ENCODE measurements at places on chromosomes 1 and 21.

- no peak for DNase-seq
Observed at GRCh38 chr1:232486454-232487207, 143.3 kb downstream of the SIPA1L2 start.

- DNase-seq, result no peak
Observed at GRCh38 chr1:30747033-30748008, 10.3 kb downstream of the LAPTM5 start.

- DNase-seq, result no peak
Observed at GRCh38 chr21:25115021-25115420, 492.3 kb downstream of the MRPL39 start.

DNA sequence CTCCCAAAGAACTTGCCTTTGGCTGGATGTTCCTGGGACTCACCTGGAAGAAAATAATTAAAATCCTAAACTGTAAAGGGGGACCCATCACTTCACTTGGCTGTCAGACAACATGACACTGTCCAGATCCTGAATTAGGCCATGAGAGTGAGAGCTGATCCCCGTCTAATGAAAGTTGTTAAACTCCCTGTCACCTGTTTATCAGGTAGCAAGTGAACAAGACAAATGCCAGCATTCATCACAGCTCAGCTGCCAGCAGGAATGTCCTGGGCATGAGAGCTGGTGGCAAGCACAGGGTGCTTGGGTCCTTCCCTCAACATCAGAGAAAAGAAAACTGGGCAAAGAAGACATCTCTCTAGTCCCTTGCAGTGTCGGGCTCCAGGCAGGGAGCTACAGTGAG, 23.8 kb downstream of the PMVK start:
- no peak for DNase-seq

GRCh38 chr1:234342774-234343173, 30.5 kb upstream of the COA6 start:
- DNase-seq, result no peak

DNA sequence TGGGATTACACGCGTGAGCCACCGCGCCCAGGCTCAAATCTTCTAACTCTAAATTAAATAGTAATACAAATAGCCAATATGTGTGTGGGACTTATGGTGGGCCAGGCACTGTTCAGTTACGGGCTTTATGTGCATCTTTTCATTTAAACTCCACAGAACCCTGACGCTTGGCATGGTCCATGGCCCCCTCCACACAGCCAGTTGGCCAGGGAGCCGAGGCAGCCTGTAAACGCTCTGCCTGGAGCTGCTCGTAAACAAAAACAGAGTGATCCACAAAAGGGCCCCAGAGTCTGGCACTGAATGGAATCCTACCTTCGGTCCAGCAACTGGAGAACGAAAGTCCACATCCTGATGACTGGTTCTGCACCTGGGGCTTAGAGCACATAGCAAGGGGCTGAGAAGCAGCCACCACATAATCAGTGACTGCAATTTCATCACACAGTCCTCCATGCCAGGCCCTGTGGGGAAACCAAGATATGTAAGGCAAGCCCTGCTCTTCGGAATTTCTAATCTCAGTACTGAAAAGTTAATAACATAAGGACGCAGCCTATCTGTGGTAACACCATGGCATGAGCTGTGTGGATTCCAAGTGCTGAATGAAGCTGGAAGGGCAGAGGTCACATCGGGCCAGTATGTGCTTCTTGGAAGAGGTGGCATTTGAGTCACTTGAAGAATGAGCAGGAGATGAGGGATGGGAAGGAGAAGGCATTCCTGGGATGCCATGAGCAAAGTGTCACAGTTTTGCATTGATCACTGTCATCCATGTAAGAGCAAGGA, 13.5 kb upstream of the ADAMTSL4 start:
- no peak for DNase-seq

GRCh38 chr1:107048241-107048640, 8.2 kb upstream of the PRMT6 start:
- no peak for DNase-seq

DNA sequence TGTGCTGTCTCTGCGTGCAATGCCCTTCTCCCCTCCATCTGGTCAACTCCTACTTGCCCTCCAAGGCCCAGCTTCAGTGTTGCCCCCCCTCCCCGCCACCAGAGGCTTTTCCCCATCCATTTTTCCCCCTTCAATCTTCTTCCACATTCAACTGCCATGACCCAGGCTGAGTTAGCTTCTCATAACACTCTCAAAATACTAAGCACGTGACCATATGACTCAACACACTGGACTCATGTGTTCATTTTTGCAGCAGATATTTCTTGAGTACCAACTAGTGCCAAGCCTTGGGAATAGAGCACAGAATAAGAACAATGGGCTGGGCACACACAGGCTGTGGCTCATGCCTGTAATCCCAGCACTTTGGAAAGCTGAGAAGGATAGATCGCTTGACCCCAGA, 132.1 kb downstream of the IGSF21 start:
- DNase-seq, result no peak

DNA sequence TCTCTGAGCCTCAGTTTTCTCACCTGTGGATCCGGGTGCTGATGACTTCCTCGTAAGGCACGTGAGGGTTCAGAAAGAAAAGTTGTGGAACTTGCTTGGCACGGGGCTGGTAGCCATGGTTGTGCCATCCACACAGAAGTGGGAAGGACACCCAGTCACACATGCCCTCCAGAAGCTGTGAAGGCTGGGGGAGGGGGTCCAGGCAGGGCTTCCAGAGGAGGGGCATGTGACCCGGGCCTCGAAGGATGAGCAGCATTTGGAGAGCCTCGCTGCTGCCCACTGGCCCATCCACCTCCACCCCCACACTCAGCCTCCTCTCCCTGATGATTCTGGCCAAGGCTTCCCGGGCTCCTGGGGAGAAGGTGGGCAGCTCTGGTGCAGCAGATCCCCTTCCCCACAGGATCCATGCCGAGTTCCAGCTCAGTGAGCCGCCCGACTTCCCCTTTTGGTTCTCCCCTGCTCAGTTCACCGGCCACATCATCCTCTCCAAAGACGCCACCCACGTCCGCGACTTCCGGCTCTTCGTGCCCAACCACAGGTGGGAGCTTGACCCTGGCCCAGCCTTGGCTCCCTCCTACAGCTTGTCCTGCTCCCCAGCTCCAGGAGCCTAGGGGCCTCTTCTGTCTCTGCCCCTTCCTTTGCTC, 9.4 kb downstream of the SELENON start:
- DNase-seq, result no peak

DNA sequence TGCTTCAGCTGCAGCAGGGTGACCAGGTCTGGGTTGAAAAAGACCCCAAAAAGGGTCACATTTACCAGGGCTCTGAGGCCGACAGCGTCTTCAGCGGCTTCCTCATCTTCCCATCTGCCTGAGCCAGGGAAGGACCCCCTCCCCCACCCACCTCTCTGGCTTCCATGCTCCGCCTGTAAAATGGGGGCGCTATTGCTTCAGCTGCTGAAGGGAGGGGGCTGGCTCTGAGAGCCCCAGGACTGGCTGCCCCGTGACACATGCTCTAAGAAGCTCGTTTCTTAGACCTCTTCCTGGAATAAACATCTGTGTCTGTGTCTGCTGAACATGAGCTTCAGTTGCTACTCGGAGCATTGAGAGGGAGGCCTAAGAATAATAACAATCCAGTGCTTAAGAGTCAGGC, 2.9 kb downstream of the C1QA start:
- no peak for DNase-seq

DNA sequence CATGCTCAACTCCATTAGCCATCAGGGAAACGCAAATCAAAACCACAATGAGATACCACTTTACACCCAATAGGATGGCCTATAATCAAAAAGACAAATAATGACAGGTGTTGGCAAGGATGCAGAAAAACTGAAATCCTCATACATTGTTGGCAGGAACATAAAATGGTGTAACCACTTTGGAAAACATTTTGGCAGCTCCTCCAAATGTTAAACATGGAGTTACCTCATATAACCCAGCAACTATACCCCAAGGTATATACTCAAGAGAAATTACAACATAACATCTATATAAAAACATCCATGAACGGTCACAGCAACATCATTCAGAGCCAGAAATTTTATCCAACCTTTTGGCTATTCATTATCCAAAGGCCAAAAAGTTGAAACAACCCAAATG, 11.6 kb downstream of the EIF4G3 start:
- no peak for DNase-seq

GRCh38 chr1:21763236-21763635, 19.7 kb downstream of the USP48 start:
- DNase-seq, result no peak

DNA sequence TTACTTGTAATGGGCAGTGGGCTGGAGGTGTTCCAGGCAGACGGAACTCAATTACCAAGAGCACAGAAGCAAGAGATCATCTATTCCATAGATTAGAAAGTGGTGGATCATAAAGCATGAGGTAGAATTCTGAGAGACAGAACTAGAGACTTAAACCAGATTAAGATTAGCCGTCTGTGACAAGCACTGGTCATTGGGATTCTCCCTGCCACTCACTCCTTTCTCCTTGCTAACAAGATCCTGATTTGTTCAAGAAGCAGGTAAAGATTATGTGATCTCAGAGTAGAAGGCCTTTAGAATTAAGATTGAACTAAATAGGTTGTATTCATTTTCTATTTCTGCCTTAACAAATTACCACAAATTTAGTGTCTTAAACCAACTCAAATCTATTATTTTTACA, 1.5 kb upstream of the HSPA13 start:
- DNase-seq, result no peak

- no peak for DNase-seq
Observed at GRCh38 chr1:3811595-3811911, 15.3 kb upstream of the LRRC47 start.

DNA sequence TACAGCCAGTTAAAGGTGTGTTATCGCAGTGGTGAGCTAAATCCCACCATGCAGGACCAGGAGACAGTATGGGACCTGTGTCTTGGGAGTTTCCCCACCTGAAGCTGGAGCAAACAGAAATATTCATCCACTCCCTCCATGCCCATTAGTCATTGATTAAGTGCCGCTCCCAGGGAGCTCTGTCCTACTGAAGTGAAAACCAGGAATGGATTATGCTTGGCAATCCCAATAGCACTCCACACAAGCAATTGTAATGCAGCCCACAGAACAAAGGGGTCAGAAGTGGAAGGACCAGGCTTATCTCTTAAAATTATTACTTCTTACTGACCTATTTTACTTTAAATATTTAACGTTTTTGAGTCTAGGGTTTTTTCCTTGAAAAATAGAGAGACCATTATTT, 1005.4 kb downstream of the ADGRL2 start:
- no peak for DNase-seq

- DNase-seq, result no peak
Observed at GRCh38 chr1:197422993-197423392, 154.9 kb downstream of the CRB1 start.

GRCh38 chr1:185044387-185044786, 971 bp upstream of the RNF2 start:
- DNase-seq, result no peak

- DNase-seq, result no peak
Observed at GRCh38 chr1:110602466-110602865, 3.7 kb downstream of the KCNA2 start.

DNA sequence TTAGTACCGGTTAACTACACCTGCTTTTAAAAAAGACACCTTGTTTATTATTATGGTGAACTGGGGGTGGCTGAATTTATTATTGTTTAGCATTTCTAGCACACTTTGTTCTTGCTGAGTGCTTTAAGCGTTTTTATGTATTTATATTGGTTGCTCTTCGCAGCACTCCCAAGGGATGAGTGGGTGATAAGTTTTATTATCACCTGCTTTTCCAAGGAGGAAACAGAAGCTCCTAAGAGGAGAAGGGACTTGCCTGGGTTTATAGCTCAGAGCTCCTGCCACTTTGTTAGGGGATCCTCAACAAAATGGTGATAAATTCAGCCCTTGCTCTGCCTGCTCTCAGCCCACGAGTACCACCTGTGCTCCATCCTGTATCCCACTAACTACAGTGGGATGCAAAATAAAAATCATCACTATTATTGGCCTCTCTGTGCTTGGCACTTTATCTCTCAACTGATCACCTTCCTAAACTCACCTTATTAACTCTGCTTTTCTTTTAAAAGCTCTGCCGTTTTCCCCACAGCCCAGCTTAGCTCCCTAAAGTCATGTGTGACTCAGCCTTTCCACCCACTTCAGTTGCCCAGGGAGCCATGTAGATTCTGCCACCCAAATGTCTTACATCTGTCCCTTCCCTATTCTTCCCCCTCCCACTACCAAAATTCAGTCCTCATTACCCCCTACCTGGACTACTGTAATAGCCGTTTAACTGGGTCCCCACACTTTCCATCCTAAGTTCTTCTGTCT, 44.5 kb downstream of the BCL9 start:
- no peak for DNase-seq

- DNase-seq, result no peak
Observed at GRCh38 chr1:70486676-70487458, 75.8 kb downstream of the CTH start.

DNA sequence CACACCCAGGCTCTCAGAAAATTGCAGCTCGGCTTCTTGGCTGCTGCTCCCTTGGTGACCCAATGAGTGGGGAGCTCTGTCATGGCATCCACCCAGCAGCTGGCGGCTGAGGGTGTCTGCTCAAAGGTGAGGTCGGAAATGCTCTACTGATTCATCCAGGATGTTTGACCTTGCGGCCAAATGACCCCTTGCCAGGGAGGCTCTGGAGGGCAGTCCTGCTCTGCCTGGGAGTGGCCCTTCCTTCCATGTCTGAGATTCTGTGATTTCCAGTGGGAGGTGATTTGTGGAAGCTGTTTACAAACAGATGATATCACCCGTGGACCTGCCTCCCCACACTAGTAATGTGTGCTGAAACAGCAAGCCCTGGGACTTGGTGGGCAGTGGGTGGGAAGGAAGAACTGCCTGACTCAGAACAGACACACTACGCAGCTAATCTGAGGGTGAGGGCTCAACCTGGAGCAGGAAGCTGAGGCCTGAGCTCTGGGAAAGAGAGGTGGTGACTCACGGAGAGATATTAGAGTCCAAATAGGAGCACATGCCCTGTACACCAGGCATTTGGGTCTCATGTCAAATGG, 3.0 kb downstream of the CRCT1 start:
- no peak for DNase-seq

DNA sequence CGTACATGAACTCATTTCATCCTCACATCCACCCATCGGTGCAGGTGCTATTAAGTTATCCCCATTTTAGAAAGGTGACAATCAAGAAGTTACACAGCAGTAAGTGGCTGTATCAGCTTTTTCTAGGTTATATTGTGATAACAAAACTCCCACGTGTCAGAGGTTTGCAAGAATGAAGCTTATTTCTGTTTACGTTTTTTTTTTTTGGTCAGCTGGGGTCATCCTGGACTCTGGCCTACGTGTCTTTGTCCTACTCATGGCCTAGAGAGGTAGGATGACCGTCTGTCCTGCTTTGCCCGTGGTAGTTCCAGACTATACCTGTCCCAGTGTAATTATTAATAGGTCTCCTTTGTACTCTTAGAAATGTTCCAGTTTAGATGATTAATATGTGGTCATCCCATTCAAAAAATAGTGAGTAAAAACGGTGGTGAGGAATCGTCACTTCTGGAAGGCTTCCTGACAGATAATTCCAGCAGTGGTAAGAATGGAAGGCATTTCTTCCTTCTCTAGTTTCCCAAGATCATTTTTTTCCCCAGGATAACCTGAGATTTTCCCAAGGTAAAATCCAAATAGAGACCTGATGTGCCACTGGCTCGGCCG, 64.2 kb upstream of the KIF26B start:
- no peak for DNase-seq
